ENCODE measurements at places on chromosomes 6 and 20. TPM values are rescaled to one million over a fixed set of nuclear protein-coding genes. Genes with fewer than 3 reads are reported as not detected.

DNA sequence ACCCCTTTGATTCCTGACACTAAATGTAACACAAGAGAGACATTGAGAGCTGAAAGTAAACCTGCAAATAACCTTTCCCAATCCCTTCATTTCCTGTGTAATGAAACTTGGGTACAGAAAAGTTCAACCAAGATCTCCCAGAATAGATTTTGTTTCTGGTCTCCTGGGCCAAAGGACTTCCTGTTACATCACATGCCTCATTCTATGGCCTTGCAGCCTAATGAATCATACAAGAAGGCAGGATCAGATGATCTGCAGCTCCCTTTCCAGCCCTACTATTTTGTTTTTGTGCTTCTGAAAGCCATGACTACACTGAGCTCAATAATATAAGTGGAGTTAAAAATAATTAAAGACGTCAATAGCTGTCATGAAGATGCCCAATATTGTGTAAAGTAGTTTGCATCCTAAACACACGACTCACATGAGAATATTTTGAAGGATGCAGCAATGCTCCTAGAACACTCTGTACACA, 73.4 kb upstream of the NOX3 start:
- DNase-seq: peak; percentile 94

DNA sequence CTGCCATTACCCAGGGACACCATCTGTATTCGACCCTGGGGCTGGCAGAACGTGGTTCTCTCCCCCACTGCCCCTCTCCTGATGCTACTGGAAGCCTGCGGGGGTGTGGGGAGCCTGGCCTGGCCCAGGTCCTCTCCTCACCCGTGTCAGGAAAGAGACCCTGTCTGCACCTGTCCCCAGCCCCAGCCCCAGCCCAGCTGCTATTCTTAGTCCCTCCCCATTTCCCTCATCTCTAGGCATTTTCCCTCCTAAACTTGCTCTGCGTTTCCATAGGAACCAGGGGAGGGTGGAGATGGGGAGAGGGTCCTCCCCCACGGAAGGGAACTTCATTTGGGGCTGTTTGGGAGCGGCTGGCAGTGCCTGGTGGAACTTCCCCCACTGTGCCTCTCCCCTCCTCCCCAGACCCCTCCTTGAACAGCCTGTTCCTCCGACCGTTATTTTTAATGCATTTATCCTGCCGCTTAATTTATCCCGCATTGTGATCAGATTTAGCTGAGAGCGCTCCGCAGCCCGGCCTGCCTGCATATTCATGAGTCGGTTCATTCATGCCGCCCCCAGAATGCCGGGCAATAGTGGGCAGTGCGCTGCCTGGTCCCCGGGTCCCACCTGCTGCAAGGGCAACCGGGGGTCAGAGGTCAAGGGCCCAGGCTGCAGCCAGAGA, 31.8 kb upstream of the DLGAP4 start:
- DNase-seq: no peak

GRCh38 chr6:77180326-77180725, 283.0 kb downstream of the HTR1B start:
- peak; percentile 6 for DNase-seq

DNA sequence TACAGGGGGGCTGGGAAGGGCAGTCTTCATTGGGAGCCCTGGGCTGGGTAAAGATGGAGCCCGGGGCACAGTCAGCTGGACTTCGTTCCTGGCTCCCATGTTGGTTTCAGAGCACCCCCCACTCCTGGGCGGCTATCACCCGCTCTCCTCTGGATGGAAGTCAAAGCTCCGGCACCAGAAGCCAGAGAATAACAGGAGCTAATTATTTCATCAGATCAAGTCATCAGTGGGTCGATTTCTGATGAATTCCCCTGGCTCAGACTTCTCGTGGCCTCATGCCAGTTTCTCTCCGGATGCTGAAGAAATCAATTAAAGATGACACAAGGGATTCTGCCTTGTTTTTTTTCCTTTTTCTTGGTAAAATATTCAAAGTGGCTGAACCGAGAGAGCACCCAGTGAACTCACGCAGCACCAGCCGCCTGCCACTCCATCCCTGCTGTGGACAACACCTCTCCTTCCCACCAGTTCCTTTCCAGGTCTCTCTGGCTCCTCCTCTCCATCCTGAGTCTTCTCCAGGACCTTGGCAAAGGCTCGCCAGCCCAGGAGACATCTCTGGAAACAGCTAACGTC, 22.5 kb downstream of the SULF2 start:
- no peak for DNase-seq

DNA sequence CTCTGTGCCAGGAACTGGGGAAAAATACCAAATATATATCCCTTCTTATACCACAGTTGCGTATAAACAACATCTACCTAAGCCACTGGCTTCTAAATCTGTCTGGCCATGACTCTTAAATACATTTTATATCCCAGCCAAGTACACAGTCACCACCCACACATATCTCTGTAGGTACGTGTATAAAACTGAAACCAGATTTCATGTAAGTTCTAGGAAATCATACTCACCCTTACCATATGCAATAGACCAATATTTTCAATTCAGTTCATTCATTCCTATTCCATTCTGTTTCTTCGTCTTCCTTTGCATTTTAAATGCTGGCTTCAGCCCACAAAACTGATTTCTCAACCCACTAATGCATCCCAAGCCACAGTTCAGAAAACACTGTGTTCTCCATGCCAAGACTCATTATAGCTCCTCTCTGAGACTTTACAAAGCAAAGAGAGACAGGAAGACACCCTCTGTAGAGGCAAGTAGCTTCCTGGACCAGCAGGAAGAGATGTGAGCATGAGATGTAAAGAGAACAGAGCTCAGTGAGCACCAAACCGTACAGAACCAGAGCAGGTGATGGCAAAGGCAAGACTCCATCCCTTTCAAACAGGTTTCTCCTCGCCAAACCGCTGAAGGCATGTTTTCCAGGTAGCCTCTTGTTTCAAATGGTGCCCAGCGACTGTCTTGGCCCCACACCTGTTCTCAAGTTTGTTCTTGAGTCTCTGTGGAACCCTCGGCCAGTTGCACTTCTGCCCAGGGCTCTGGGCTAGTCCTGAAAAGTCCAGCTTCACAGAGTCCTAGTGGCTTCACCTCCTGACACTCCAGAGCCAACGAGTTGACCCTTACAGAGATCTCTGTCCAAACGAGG, 18.7 kb downstream of the FAM50B start:
- peak; percentile 64 for DNase-seq

DNA sequence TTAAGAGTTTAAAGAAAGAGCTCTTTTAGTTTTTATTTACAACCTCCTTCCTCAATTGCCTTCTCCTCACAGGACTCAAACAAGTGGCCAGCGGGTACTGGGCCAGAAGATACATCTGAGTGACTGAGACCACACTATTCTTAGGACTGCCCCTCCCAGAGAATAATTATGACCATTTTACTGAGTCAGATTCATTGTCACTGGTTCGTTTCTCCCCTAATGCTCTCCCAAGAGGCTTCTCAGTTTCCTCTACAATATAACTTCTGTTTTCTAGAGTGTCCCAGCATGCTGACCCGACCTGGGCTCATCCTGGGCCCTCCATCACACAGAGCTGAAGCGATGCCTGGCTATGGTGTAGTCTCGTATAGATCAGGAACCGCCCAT, 279.9 kb downstream of the CD83 start:
- no peak for DNase-seq

ARFGAP1 gene
- polyA plus RNA-seq: 194 TPM

MOXD1 gene
- 16.5 TPM for polyA plus RNA-seq

Measured in IMR-90 (cell line).